Activated naive CD4-positive, alpha-beta T cell (primary cell): ENCODE measurements at places on chromosomes 7 and 10.

DNA sequence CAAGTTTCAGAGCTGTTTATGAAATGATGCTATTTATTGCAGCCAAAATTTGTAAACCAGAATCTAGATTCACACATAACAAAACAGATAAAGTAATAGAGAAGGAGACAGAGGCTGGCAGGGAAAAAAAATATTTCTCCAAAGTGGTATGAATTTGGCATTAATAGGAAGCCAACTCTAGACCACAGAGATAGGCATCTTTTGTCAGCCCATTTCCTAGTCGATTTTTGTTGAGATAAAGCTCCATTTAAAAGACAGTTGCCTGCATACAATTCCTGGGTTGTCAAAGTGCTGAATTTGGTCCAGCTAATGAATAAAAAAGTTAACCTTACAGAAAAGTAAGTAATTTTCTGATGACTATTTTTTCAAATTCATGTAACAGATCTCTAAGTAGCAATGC is 219.3 kb downstream of the ELMO1 start:
- DNase-seq: no peak

DNA sequence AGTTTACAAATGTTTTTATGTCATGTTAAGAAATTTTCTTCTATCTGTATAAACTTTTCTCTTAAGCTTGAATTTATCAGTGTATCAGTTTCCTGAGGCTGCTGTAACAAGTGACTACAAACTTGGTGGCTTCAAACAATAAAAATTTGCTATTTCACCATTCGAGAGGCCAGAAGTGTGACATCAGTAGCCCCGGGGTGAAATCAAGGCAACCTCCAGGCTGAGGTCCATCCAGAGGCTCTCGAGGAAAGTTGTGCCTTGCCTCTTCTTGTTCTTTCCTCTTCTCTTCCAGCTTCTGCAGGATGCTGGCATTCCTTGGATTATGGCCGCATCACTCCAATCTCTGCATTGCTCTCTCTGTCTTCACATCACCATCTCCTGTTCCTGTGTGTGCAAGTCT is 6.5 kb upstream of the BEND7 start:
- no peak for DNase-seq

DNA sequence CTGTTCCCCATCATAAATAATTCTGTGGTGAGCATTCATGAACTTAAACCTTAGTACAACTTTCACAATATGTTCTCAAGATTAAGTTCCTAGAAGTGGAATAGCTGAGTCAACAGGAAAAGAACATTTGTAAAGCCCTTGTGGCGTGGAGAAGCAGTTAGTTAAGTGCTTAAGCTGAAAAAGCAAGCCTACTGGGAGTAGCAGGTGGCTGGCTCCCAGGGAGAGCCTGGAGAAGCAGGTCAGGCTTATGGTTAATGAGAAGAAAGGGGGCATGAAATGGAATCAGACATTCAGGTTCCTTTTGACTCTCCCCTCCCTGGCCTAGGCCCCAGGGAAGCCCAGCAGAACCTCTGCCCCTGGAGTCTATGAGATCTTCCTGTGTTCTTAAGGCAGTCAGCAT is 35.3 kb downstream of the VSTM4 start:
- DNase-seq: no peak

- no peak for DNase-seq
Observed at GRCh38 chr7:155758348-155758747, 53.9 kb downstream of the SHH start.

DNA sequence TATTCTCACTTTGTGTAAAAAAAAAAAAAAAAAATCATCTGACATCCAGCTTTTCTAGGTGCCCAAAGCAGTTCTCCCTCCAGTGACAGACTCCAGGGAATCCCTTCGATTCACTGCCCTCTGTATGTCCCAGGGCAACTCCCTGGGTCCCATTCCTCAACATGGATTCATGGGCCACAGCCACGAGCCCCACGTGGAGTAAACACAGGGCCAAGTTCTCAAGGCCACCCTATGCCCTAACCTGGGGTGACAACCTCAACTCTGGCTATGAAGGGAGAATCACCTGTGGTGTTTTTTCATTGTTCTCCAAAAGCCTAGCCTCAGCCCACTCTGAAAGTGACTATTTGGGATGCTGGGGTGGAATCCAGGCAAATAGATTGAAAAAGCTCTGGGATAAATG is 3.4 kb downstream of the BNIP3 start:
- no peak for DNase-seq

- no peak for DNase-seq
Observed at GRCh38 chr7:26321435-26321834, 29.8 kb downstream of the SNX10 start.

- DNase-seq: no peak
Observed at GRCh38 chr10:60082744-60083344, 176.5 kb upstream of the CCDC6 start.

- DNase-seq: no peak
Observed at GRCh38 chr7:30566596-30566995, 28.1 kb upstream of the GARS1 start.

GRCh38 chr7:66529883-66530610 is 98.6 kb upstream of the KCTD7 start:
- DNase-seq: no peak

- DNase-seq: no peak
Observed at GRCh38 chr7:151175047-151175792, 7.7 kb upstream of the GBX1 start.

DNA sequence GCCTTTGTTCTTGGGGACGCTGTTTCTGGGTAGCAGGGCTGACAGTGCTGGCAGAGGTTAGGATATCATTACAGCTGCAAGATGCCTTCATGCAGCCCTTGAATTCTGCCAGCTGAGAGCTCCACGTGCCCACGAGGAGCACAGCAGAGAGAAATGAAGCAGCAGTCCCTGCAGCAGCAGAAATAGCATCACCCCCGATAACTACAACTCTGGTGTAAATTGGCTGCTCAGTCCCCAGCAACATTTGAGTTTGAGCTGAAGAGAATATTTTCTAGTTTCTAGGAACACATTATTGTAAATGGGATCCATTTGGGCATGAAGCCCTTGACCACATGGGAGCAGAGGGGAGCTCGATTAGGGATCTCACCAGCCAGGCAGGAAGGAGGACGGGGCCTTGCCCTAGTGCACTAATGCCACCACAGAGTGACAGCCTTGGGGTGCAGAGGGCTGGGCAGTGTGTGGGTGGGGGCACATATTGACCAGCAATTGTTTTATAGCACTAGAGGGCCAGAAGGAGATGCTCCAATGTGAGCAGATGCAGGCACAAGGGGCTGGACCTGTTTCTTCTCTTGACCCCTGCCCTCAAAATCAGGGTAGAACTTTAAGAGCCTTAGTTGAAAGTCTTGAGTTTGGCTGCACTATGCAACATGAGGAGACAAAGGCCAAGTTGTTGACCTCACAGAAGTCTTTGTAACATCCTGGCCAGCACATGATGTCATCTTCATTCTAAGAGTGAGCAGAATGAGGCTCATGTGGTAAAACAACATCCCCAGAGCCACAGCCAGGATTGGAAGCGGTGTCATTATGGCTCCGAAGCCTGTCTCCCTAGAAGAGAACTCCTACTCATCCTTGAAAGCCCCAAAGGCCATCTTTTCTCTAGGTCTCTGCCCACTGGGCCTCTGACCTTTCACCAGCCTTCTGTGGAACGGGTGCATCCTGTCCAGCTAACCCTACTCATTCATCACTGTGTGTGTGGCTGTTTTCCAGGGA is 52.6 kb downstream of the ADCY1 start:
- no peak for DNase-seq

DNA sequence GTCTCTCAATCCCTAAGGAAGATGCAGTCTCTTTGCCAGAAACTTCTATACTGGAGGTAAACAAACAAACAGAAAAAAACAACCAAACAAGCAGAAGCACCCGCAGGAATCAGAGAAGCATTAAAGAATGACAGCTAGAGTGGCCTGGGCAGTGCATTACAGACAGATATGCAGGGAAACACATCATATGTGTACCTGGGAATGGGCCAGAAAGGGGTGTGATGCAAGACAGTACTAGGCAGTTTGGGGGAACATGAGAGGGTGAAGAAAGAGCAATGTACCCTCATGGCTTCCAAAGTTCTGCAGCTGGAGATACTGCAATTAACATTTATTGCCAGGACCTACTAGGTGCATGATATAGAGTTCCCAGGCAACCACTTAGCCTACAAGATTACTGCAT is 177.3 kb downstream of the TMEM178B start:
- no peak for DNase-seq

DNA sequence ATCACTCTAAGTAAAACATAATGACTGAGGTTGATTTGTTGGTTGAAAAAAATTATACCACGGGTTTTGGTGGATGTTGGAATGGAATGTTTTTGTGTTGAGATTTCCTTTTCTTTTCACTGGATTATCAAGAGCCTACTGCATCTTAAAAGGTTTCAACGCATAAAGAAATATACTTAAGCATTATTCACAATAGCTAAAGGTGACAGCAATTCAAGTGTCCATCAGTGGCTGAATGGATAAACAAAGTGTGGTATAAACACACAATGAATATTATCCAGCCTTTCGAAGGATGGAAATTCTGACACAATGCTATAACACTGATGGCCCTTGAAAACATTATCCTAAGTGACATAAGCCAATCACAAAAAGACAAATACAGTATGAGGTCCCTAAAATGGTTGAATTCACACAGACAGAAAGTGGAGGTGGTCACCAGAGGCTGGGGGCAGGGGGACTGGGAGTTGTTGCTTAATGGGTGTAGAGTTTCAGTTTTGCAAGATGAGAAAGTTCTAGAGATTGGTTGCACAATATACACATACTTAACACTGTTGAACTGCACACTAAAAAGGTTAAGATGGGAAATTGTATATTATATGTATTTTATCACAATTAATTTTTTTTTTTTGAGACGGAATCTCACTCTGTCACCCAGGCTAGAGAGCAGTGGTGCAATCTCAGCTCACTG is 122.3 kb downstream of the NRP1 start:
- no peak for DNase-seq

GRCh38 chr7:119969054-119969453 is 303.9 kb upstream of the KCND2 start:
- DNase-seq: no peak
